ENCODE measurements at places on chromosomes 6 and 20.

DNA sequence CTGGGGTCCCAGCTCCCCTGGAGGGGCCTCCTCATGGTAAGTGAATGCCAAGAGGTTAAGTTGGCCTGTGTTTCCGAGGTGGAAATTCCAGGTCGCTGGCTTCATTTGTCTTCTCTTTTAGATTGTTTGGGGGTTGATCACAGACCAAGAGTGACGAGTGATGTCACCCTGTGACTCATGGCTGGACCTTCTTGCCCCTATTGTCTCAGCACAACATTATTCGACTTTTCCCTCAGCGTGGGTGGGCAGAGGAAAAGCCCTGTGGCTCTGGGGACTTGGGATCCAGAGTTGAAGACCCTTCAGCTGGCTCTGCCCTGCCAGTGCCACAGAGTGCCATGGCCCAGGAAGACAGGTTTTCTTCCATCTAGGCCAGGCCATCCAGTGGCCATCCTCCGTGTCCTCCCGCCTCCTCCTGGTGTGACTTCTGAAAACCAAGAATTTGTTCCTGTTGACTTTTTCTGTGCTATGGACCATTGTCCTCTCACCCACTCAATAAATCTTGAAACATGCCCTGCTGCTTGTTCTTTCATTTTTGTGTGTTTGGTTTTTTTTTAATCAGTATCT is 15.4 kb upstream of the SNHG17 start:
- DNase-seq = no peak

DNA sequence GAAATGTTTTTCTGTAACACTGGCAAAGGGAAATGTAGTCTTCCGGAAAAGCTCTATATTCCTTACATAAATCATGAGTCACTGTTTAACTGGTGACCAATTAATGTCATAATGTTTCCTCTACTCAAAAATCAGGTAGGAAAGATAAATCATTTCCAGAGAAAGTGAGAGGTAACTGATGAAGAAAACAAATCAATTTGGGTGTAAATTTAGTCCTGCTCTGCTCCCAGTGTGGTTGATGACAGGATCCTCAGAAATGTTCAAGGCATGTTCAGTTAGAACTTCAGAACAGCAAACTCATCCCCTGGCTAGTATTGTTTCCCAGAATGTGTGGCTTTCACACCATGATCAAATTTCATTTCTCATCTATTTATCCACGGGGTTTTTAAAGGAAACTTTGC is 38.8 kb upstream of the SPACA1 start:
- DNase-seq = no peak

- DNase-seq = no peak
Observed at GRCh38 chr20:37726321-37726720, 32.5 kb downstream of the CTNNBL1 start.

GRCh38 chr6:6002848-6003620 is 3.7 kb downstream of the NRN1 start:
- no peak for DNase-seq

DNA sequence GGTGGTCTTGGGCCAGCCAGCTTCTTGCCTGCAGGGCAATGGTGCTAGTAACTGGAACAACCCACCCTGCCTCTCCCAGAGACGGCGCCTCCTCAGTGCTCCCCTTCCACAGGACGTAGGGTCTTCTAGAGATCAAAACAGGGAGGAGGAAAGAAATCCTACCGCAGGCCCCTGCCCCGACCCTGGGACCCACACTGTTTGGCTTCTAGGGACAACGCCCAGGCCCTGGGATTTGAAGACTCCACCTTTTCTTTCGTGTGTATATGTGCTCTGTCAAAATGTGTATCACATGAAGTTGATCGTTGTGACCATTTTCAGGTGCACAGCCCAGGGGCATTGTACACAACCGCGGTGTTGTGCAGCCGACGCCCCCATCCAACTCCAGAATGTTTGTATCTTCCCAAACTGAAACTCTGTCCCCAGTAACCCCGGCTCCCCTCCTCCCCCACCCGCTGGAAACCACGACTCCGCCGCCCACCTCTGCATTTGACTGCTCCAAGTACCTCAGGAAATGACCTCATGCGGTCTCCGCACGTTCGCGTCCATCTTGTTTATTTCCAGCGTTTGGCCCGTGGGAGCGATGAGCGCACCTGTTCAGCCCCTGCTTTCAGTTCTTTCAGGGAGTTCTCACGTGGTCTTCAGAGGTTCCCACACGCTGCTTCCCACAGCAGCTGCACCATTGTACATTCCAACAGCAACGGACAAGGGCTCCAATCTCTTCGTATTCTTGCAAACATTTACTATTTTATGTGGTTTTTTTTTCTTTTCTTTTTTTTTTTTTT is 3.4 kb upstream of the BHLHE23 start:
- DNase-seq = no peak

DNA sequence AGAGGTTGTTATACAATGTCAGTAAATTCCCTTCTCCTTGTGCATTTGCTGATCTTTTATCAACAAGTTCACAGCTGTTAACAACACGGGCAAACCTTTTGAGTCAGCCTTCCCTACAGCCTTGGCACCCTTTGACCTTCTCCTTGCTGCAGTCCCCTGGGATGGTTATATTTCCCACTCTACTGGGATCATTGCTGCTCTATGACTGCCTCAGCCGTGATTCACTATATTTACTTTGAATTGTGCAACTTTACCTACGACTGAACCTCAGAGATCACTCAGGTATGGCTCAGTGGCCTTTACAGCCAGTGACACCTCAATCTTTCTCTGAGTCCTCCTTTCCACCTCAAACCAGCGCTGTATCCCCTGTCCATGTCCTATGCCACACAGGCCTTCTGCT is 1293.3 kb downstream of the EPHA7 start:
- no peak for DNase-seq

DNA sequence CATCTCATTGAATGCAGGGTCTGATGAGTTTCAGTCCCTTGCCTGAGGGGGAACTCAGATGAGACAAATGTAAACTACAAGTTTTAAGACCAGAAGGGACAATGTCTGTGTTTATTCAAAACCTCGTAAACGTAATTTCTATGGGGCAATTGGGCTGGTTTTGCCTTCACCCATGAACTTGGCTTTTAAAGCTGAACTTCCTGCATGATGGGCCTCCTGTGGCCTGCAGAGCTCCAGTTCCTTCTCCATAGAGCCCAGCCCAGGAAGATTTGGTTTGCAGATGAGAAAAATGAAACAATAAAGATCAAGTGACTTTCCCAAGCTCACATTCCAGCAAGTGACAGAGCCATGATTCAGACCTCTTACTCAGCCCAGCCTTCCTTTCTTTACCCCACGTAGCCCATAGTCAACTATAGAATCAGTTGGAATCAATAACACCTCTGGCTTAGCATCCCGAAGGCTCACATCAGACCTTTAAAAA is 612.3 kb downstream of the UTRN start:
- no peak for DNase-seq

DNA sequence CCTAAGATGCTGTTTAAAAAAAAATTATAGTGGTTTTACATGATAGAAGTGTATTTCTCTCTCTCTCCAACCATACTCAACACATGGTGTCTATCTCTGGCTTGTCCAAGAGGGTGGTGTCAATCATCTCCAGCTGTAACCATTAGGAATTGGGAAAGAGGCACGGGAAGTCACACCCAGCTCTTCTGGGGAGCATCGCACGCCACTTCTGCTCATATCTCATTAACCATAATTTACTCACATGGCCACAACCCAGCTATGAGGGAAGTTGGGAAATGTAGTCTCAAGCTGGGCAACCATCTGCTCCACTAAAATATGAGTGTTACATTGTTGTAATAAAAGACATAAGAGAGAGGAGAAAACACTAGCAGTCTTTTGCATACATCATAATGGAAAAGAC is 30.4 kb upstream of the TSHZ2 start:
- no peak for DNase-seq

DNA sequence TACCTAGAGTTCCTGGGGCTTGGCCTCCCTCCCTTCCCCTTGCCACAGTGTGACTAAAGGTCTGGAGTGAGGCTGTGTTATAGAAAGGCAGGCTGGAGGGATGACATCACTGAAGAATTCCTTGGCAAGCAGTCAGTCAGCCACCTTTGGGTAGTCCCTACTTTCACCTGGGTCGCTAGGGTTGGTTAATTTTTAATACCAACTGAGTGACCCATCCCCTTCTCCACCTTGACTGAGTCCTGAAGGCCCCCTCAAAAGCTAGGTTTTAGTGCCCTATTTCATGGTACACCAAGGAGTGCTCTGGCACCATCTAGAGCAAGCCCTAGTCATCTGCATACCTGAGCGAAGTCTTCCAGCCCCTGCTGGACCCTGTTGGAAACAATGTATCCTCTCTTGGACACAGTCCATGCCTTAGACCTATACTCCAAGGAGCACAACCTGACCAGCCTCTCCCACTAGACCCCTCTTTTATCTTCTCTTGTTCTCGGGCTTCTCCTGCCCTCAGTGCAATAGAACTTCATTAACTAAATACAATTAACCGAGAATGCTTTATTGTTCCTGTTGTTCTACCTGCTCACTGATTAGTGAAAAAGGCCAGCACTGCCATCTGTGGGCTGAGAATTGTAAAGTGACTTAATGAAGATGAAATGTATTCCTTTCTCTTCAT is 44.6 kb downstream of the RIN2 start:
- DNase-seq = no peak

DNA sequence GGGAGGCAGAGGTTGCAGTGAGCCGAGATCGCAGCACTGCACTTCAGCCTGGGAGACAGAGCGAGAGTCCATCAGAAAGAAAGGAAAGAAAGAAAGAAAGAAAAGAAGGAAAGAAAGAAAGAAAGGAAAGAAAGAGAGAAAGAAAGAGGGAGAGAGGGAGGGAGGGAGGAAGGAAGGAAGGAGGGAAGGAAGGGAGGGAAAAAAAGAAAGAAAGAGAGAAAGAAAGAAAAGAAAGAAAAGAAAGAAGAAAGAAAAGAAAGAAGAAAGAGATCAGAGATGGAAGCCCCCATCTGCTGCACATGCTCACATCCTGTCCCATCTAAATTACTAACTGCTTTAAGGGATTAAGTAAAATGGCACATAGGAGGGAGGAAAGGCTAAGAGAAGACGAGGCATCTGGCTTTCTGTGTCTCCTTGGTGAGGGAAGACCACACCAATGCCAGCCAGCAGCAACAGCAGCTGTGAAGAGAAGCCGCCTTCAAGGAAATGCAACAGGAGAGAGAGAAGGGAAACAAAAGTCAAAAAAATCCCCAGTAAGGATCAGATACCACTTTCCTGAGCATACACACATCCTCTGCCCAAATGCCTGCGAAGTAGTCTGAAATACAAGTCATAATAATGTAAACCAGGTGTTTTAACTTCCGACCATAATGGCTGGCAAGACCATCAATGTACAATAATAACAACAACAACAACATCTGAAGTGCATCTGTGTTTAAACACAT is 300.2 kb upstream of the JARID2 start:
- no peak for DNase-seq

DNA sequence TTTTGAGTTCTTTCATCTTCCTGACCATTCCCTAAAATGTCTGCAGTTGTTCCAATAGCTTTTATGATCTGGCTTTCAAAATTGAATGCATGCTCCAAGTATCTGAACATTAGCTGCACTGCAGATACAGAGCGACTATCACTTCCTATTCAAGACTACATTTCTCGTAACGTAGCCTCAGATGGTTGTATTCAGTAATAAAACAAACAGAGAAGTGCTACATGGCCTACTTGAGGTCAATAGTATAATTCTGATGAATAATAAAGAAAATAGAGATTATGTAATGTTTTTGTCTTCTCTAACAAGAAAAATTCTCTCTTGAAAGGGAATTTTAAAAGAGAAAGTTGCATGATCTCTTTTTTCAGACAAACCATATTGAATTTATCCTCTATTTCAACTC is 333.9 kb upstream of the IRAK1BP1 start:
- DNase-seq = no peak

DNA sequence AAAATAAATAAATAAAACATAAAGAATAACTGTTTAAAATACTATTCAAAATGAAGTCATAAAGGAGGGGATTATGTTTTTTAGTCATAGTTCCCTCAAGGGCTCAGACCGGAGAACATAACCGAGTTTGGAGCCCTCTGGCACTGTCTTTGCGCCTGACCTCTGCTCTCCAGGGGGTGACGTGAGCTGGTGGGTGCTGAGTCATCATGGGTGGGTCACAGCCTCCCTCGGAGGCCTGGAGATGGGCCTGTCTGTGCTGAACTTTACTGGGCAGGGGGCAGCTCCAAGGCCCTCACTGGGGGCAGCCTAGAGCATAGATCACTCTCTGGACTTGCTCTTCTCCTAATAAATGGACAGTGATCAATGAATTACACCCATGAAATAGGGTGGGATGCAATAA is 3.1 kb upstream of the MAVS start:
- no peak for DNase-seq

DNA sequence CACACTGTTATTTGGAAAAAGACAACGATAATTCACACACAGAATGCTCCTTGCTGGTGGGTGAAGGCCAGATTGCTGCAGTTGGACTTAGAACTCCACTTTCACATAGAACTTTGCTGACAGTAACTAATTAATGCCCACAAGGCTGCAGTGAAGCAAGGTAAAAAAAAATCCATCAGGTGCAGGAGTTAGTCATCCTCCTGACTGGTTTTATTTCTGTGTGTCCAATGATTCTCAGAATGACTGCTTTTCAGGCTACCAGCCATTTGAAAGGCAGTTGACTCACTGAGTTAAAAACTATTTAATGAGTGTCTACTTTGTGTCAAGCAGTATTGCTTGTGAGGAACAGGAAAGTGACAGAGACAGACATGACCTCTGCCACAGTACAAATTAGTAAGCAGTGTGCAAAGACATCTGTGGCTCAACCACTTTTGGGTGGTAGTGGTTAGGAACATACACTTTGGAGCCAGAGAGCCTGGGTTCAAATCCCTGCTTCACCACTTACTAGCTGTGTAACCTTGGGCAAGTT is 41.9 kb downstream of the ELOVL5 start:
- DNase-seq = no peak

DNA sequence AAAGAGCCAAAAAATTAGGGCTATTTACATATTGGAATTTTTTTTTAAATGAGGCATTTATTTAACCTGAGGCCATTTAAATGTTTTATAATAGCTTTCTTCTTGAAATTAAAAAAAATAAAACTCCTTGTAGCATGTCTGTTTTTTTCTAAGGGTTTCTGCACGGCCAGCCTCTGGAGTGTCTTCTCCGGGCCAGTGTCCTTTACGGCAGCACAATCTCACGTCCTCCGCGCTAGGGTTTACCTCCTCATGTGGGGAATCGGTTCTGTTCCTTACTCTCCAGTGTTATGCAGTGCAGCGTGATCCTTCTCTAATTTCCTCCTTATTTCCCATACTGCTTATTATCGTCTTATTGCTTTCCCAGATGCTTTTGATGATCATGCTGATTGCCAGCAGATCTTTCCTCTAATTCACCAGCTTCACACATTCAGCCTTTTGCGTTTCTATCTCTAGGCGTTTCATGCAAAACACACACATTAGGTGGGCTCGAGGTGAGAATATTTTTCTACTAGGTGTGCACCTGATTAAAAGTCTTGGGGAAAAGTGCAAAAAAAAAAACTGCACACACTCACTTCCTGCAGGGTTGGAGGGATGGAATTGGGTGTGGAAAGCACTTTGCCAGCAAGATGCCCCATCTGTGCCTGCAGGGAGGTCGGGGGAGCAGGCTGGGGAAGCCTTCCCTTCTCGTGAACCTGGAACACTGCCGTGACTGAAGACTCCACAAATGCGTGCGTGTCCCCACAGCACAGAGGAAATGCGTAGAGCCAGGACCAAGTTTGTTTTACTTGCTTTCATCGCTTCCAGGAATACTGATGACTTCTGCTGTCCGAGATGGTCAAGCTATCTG is 56.1 kb downstream of the PSMG4 start:
- DNase-seq = no peak

Measured in thoracic aorta (tissue), 2 donors.